ENCODE measurements at places on chromosomes 4 and X.
A peak's percentile ranks its signal among the peaks of the same experiment; 100 is the strongest.

DNA sequence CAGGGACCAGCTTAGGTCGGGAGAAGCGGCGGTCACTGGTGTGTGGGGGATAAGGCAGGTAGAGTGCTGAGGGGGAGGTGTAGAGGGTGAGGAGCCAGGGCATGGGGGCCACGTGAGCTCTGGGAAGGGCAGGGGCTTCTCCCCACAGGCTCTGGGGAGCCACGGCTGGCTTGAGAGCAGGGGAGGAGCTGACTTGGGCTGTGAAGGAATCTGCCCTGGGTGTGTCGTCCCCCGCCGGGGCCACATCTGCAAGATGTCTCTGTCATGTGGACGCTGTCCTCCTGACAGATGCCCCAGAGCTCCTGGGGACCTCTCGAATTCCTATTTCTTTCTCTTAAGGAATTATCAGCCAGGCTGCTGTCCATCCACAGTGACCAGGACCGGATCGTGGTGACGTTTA lies 15.0 kb downstream of the SH3TC1 start:
- DNase-seq = no peak

DNA sequence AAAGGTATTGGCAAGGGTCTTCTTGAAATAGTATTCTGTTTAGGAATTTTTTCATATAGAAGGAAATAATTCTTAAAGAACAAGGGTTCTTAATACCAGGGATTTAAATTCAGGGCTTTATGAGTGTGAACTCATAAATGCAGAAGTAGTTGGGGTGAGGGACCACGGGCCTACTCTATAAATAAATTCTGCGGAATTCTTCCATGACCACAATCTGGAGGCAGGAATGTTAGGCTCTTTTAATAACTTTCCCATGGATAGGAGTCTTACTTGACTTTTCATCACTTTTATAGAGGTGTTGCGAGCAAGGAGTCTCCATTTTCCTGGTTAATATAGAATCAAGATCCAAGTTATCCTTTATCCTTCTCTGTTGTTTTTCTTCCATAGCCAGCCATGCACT lies 76.7 kb upstream of the SLC4A4 start:
- DNase-seq = no peak

GRCh38 chrX:135543172-135543571 lies 22.7 kb downstream of the INTS6L start:
- no peak for DNase-seq

DNA sequence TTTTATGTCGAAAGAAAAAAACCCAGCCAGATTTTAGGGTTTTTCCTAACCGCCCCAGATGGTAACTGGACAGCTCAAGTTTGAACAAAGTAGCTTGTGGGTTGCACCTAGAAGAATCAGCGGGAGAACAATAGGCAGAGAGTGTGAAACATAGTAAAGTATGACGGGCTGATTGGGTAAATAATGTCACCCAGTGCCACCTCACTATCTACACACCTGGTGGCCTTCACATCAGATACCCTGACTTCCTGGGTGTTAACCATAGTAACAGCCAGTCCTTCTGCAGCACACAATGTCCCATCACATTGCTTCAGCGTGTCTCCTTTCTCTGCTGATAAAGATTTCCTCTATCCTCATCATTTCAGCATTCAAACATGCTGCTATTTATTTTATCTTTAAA lies 159.1 kb upstream of the HS3ST1 start:
- no peak for DNase-seq

DNA sequence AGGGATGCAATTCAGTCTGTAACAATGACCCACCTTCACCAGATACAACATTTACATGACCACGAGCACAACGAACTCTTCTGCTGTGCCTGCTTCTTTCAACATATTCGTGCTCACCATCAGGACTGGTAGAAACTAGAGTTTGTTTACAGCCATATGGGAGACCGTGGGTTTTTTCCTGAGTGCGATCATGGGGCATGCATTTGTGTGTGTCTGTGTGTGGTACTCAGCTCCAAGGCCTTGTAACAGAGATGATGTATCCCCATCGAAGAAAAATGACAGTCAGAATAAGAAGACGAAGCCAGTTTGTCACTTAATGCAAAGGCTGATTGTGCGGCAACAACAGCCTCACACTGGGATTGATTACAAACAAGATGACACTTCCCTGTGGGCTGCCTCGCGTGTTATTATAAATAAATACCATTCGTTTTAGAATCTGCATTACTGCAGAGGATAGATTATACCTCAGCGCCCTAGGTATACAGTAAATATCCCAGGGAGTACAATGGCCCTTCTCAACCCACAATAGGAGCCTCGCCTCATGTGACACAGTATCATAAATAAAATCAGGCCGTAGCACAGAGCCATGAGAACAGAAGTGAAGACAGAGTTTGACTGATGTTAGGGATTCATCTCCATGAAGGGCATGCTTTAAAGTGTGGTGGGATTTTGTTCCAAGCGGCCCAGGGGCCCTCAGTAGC lies 97.3 kb upstream of the NOCT start:
- no peak for DNase-seq

DNA sequence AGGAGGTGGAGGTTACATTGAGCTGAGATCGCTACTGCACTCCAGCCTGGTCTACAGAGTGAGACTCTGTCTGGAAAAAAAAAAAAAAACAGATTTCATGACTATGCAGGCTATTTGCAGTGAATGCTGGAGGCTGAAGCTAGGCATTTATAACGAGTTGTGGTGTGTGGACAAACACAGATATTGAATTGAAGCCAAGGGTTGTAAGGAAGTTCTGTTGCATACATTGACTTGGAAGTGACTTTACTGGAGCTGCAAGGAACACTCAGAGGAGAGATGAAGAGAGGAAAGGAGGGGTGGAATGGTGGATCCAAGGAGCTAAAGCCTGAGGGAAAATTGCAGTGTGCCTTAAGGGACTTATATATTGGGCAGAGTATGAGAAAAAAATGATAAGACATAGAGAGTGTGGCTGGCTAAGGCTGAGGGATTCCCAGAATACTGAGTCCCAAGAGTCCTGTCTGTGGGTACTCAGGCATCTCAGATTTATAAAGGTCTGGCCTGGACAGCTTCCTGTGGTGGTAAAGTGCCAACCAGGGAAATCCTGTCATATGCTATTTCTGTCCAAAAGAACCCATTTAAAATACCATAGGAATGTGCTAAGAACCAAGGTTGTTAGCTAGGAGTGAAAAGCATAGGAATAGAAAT lies 87.8 kb upstream of the GUCY1A1 start:
- DNase-seq = peak; percentile 63

DNA sequence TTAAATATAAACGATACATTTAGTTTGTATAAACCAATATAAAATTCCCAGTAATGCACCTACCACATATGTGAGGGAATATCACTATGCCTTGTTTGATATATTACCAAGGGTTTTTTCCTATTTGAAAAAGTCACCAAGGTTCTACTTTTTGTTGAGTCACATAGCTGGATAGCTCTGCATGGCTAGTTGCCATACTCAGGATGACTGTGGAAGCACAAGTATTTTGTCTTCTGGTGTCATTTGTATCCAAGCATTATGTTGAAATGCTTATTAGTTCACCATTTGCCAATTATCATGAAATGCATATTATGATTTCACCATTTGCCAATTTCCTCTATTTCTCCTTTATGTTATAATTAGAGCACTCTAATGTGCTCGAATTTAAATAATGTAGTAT lies 162.7 kb upstream of the TTC29 start:
- no peak for DNase-seq

GRCh38 chr4:15755321-15756155 lies 22.6 kb upstream of the CD38 start:
- DNase-seq = no peak

DNA sequence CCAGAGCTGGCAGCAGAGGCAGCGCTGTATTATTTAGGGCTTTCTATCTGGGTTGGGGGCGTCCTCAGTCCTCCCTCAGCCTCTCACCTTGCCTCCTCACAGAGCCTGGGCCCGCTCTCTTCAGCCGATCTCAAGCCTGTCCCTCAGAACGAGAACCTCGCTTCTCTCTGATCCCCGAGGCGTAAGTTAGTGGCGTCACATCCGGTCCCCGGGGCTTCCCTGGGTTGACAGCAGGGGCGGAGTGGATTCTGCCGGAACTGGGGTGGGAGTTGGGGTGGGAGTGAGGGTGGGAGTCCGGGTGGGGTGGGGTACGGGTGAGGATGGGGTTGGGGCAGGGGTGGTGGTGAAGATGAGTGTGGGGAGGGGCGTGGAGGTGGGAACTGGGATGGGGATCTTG lies at the start of gene MAGEA10:
MAGEA10 (minus strand) TSS at position 190 of the 397 bp plus-strand sequence. CDS start 2,957 bp downstream, outside the sequence.
- DNase-seq = no peak

DNA sequence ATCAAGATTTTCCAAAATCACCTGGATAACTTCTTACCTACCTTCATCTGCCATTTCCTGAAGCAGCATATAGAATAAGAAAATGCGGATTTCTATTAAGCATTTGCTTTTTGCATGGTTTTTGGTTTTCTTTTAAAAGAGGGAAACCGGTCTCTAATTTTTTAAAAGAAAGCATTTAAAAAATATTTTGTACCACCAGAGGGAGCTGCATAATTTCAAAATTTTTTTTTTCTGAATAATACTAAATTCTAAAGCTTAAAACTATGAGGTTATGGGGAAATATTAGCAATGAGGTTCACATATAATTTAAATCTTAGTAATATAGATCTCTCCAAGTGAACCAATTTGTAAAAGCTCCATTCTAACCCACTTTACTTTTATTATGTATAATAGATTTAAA lies 137.7 kb upstream of the TENT5D start:
- no peak for DNase-seq

DNA sequence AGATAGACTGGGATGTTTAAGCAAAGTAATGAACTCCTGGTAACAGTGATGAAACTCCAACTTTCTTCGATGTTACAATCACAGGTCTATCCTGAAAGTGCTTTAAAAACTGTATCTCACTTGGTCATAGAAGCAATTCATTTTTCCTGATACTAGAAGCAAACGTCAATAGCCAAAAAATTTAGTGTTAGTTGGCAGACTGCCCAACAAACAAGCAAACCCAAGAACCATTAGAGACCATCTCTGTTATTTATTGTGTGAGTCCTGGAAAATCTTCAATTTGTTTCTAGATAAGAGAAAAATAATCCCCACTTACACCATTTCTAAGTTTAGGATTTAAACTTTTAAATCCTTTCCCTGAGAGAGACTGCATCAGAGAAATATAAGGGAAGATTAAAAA lies 553.9 kb downstream of the INPP4B start:
- DNase-seq = no peak

DNA sequence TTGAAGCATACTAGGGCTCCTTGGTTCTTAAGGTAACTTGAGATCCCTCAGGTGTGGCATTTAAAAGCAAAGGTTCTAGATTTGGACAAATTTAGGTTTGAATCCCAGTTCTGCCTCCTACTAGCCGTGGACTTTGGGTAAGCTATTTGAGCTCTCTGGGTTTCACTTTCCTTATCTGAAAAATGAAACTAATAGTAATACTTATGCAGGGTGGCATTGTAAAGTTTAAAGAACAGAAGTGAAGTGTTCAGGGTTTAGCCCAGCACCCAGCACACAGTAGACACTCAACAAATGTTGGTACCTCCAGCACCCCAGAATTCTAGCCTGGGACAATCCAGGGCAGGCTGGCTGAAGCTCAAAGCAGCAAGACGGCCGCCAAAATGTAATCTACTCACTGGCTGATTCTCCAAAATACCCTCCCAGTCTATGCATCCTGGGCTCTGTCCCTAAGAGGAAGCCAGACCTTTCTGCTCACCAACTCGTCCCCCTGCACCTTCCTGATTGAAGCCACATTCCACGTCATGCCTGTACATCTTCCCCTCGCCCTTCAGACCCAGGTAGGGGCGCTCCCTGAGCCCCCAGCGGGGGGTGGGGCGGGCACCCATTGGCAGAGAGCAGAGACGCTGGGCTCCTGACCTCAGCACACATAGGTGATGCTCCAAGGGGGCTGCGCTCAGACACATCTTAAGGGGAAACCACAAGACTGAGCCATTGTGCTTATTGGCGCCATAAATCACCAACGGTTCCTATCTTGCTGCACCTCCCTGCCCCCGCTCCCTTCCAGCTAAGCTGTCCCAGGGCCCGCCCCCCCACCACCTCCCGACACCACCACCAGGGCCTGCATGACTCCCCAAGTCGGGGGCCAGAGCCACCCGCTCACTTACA lies 160.6 kb downstream of the BCOR start:
- no peak for DNase-seq

DNA sequence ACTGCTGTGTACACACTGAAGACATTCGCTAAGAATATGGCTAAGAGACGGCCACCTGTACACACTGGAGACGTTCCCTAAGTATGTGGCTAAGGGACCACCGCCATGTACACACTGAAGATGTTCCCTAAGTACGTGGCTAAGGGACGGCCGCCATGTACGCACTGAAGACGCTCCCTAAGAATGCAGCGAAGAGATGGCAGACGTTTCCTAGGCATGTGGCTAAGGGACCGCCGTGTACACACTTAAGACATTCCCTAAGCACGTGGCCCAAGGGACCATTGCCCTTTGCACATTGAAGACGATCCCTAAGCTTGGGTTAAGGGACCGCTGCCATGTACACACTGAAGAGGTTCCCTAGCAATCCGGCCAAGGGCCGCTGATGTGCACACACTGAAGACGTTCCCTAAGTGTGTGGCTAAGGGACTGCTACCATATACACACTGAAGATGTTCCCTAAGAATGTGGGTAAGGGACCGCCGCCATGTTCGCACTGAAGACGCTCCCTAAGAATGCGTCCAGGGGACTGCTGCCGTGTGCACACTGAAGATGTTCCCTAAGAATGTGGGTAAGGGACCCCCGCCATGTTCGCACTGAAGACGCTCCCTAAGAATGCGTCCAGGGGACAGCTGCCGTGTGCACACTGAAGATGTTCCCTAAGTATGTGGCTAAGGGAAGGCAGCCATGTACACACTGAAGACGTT lies 36.7 kb downstream of the DHRSX start:
- no peak for DNase-seq

GRCh38 chr4:155433636-155434360 lies 57.0 kb upstream of the MAP9 start:
- no peak for DNase-seq

GRCh38 chr4:151727365-151727764 lies 33.4 kb downstream of the GATB start:
- no peak for DNase-seq

- DNase-seq = no peak
These were observed 126.5 kb downstream of the DKK2 start for GRCh38 chr4:106909486-106910188.

GRCh38 chrX:47224266-47224895 lies 5.9 kb downstream of the CDK16 start:
- no peak for DNase-seq

DNA sequence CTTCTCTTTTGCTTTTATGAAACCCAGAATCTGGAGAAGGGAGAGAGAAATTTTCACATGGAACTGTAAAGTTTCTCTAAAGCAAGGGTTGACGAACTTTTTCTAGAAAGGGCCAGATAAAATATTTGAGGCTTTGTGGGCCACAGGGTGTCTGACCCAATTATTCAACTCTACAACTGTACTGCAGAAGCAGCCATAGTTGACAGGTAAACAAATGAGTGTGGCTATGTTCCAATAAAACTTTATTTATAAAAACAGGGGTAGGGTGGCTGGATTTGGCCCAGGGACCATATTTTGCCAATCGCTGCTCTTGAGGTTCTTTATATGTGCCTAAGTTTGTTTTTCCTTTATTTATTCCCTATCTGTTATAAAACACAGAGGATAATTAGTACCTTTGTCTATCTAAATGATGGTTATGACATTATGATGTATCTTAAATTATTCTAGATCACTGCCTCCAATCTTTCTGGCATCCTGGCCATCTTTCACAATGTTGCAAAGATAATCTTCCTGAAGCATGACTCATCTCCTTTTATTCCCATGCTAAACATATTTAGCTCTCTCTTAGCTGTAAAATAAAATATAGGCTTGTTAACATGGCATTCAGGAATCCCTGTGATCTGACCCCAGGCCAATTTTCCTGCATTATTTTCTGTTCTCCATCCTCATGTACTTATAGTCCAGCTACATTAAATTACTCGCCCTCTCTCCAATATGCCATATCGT lies 106.8 kb upstream of the CBLL2 start:
- no peak for DNase-seq

GRCh38 chr4:6056976-6057766 lies 38.9 kb upstream of the C4orf50 start:
- DNase-seq = no peak

Data from right hindlimb (tissue), 1 donor.